ENCODE measurements at places on chromosomes 16 and 17.

DNA sequence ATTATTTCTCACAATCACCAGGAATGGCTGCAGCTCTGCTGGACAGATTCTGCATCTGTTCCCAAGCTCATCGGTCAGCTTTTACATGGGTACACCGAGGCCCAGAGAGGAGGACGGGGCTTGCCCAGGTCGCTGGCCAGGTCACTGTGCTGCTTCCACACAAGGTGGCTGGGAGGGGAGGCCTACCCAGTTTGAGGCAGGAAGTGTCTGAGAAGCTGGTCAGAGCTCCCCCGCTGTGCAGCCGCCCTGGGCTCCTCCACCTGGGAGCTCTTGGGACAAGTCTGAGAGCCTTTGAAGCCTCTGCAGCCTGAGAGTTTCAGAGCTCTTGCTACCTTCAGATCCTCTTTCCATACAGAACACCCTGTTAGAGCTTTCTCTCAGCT lies 143.3 kb downstream of the CLEC16A start:
- no peak for DNase-seq

DNA sequence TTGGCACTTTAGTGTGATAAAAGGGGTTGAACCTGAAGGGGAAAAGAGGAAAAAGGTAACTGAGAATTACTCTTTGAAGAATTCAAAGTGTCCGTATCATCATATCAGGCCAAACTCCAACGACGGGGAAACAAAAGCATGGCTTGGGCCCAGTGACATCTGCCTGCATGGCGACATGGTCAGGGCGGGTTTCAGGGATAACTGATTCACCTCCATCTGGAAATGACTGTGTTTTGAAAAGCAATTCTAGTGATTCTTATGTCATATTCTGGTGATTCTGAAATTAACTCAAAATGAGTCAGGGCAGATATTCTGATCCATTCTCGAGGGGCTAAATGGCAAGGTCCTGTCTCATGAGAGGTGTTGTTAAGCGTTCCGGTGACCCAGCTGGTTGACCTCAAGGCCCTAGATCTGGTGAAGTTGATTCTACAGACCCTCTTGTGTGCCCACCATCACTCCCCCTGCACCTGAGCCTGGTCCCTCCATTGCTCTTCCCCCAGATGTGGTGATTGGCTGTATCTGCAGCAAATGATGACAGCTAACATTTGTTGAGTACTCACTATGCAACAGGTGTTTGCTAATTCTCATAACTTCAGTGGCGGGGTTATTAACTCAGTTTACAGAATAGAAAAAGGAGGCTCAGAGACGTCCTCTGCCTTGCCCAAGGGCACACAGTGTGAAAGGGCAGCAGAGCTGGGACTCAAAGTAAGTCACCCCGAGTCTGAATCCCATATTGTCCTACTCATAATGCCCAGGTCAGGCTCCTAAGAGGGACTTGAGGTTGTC lies 251.8 kb downstream of the MAF start:
- no peak for DNase-seq

GRCh38 chr16:20866801-20867200 lies 33.4 kb downstream of the DCUN1D3 start:
- no peak for DNase-seq

- no peak for DNase-seq
Observed at GRCh38 chr17:69880591-69881112, 194.4 kb upstream of the KCNJ16 start.

DNA sequence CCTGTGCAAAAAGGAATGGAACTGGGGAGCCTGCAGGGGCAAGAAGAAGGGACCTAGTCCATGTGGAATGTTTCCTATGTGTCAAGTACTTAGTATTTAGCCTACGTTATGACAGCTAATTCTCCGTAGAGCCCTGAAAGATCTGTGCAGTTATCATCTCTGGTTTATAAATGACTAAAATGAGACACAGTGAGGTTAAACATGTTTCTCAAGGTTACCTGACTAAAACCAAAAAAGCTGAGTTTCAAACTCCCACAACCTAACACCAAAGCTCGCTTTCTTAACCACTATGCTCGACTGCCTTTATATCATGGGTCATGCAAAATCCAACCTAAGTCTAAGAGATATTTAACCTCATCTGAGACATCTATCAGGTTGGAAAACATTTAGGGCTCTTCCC lies 53.3 kb upstream of the CCL2 start:
- no peak for DNase-seq

GRCh38 chr16:55532227-55532626 lies 23.4 kb downstream of the LPCAT2 start:
- DNase-seq: no peak

DNA sequence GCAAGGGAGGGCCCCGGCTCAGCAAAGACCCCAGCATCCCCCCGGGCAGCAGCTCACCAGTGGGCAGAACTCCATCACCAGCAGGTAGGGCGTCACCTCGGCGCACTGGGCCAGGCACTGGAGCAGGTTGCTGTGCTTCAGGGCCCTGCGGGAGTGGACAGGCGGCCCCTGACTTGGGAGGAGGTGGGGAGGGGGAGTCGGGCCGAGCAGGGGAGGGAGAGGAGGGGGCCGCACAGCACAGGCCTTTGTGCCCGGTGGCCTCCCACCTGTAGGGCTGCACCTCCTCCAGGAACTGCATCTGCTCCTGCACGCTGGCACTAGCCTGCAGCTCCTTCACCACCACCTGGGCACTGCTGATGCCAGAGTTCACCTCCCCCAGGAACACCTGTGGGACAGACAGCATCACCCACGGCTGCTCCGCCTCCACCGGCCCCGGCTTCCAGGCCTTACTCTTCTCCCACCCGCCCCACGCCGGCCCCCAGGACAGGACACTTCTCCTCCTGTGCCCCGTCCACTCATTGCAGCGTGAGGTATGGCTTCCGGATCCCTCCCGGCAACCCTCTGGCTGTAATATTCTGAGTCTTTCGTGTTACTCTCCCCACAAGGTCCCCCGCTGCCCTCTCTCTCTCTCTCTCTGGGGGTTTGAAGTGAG lies 37.7 kb upstream of the PVALEF start:
- DNase-seq: no peak

DNA sequence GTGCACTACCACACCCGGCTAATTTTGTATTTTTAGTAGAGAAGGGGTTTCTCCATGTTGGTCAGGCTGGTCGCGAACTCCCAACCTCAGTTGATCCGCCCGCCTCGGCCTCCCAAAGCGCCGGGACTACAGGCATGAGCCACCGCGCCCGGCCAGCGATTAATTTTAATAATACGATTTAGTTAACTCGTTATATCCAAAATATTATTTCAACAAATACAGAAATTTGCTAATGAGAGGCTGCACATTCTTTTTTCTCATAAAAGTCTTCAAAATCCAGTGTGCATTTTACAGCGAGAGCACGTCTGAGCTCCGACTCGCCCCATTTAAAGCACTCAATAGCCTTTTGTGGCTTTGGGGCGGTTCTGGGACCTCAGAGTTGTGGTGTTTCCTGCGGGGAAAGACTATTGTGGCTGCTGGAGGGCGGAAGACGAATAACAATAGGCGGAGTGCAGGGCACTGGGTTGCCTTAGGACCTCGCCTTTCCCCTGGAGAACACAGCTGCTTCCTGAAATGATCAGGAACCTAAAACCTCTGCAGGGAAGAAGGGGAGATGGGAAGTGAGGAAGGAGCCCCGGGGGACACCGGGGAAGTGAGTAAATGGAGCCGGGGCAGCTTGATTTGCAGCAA lies 2.9 kb upstream of the ZSCAN10 start:
- peak; percentile 6 for DNase-seq

DNA sequence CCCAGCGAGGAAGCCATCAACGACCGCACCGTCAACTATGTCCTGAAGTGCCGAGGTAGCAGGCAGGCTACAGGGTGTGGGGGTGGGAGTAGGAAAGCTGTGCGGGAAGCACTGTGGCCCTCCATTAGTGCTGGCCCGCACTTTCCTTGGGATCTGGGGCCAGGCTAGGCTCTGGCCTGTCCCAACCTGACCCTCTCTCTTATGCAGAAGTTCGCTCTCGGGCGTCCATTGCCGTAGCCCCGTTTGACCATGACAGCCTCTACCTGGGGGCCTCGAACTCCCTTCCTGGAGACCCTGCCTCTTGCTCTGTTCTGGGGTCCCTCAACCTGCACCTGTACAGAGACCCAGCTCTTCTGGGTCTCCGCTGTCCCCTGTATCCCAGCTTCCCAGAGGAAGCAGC lies 8.6 kb downstream of the PLEKHG4 start:
- DNase-seq: no peak

DNA sequence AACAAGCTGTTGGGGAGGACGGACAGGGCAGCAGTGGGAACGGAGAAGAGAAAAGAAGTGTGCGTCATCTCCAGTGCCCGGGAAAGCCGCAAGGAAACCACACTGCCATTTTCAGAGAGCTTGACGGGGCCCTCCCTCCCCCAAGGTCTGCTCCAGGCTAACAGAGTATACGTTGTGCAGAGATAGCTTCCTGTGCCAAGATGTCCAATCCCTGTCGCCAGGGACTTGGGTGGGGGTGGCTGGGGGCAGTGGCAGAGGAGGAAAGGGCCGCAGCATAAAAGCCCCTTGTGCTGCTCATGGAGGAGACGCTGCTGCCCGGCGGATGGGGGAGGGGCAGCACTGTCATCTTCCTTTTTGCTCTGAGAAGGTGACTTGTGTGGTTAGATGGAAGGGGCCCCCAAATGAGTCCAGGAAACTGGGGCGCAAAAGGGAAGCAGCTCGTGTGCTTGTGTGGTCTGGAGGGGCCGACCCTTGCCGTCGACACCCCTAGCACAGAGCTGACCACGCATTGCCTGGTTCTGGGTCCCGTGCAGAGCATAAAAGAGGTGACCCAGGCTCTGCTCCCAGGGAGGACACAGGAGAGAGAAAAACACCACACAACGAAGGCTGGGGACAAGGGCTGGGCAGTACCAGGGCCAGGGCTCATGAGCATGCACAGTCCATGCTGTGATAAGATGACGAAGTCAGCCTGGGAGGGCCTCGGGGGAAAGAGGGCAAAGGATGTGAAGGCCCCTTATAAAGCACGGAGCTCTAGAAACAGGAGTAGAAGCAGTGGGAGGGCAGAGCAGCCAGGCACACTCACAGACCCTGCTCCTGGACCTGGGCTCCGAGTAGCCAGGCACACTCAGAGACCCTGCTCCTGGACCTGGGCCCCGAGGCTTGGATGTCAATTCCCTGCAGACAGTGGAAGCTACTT lies 372.7 kb downstream of the SLC39A11 start:
- peak; percentile 32 for DNase-seq

DNA sequence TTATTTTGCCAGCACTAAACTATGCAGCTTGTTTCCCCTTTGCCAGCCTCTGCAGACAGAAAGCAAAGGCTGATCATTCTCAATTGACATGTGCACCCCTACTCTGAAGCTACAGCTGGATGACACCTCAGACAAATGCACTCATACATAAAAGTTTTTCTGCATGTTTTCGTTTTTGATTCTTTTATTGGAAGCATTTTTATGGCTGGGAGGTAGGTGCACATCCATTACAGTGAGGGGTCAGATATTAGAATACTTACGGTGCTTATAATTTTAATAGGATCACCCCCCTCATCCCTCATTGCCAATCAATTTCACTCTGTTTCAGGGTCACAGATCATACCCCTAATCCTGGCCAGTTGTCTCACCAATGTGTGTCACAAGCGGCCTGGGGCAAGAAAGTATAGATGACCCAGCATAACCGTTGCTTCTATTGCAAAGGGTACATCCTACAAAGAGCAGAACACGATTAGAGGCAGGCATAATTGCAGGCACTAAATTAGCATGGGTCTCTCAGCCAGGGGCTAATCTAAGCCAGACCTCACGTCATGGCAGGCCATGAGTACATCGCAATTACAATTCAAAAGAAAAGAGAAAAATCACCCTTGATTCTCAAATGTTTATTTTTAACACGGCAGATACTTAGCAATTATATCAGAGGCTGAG lies 89.5 kb upstream of the SOX9 start:
- DNase-seq: peak; percentile 51

GRCh38 chr16:76527244-76527643 lies 250.0 kb downstream of the CNTNAP4 start:
- no peak for DNase-seq

DNA sequence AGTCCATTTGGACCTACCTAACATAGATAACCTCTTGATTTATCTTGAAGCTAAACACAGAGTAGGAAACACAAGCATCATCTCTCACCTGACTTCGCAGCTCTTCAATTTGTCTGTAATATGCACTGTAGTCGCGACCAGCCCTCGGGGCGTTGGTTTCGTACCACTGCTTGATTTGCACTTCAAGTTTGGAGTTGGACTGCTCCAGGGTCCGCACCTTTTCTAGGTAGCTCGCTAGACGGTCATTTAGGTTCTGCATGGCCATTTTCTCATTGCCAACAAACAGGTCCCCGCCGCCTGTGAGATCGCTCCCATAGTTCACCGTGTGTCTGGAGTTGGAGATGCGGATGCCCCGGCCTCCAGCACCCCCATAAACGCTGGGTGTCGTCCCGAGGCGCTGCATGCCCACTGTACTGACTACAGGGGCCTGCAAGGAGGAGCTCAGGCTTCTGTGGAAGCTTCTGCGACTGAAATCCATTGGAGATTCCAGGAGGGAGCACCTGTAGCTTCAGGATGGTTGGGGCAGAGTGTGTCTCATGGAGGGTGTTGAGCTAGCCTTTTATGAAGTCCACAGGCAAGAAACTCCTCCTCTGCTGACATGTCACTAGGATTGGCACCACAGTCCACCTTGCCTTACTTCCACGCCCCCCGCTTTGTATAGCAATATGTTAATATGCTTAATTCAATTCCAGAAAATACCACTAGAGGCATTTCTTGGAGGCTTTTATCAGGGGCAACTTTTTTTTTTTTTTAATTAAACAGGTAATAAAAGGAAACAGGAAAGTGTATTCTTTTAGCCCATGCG lies at the start of gene KRT20:
Gene KRT20, minus strand, starts transcription at position 535 of the 805 bp plus-strand sequence. Its CDS starts 57 bp downstream, at position 478.
- no peak for DNase-seq

All from eye (tissue), 1 donor.